ENCODE measurements at places on chromosomes 6 and 20. TPM values are rescaled to one million over a fixed set of nuclear protein-coding genes. Genes with fewer than 3 reads are reported as not detected.

DNA sequence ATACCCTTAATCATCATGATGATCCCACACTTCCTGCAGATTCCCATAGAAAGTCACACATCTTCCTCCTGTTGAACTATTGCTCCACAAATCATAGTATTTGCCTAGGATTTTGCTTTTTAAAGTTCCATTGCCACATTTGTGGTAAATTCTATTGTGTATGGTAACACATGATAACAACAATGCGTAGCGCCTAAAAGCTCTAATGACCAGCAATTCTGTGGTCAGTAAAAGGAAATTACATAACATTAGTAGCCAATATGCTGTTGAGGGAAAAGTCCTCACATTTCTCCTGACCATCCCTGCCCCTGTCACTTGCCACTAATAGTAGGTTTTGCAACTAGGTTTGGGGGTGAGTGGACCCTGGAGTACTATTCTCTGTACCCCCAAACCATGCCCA is 31.8 kb upstream of the PDE7B start:
- no peak for DNase-seq

DNA sequence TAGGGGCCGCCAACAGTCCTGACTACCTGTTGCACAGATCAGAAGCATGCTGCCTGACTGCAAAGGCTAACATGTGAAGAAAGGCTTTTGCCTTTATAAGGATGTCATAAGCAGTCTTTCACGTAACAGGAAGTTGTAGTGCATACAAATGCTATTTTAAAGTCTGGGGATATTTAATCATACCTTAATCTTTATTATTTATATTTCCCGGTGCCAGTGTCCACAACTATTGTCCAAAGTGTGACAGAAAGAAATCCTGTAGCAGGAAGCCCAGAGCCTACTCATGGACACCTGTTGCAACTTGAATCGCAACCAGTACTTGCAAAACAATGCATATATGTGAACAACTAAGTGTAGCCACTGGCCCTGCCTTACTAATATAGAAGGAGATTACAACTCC is 235.8 kb downstream of the ALDH8A1 start:
- DNase-seq = no peak

DNA sequence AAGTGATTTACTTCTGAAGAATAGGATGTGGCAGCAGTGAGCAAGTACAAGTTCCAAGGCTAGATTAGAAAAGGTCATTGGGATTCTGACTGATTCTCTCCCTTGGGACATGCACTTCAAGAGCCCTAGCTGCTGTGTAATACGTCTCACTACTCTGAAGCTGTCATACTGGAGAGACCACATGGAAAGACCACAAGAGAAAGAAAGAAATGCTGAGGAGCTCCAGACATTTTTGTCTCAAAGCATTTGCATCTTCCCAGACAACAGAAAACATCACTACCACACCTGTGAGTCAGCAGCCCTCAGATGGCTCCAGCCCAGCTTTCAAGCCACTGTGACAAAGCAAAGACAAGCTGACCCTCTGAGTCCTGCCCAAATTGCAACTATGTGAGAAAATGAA is 20.7 kb downstream of the TENT5A start:
- DNase-seq = no peak

DNA sequence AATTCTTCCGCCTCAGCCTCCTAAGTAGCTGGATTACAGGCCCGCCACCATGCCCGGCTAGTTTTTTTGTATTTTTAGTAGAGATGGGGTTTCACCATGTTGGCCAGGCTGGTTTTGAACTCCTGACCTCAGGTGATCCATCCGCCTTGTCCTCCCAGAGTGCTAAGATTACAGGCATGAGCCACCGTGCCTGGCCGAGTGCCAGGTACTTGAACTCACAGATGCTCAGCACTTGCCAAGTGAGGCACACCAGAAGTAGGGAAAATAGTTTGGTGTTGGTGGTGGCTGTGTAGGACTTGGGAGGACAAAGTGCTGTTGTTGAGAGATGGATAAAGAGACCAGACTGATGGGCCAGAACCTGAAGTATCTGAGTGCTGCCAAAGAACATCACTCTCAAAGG is 40.0 kb upstream of the MBOAT1 start:
- DNase-seq = no peak

GRCh38 chr6:62338477-62338876 is 52.5 kb upstream of the KHDRBS2 start:
- no peak for DNase-seq

GRCh38 chr6:34554291-34555006 is 1.7 kb downstream of the SPDEF start:
- no peak for DNase-seq

DNA sequence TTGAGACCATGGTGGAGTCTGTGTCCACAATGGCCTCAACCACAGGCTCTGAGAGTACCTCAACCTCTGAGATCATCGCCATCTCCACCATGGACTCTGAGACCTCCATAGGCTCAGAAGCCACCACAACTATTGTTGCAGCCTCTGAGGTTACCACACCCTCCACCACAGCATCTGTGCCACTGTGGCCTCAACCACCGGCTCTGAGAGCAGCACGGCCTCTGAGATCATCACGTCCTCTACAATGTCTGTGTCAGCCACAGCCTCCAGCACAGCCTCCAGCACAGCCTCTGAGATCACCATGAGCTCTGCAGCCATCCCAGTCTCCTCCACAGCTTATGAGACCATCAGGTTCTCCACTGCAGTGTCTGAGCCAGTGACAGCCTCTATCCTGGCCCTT is 19.4 kb upstream of the MUC21 start:
- no peak for DNase-seq

- peak; percentile 28 for DNase-seq
These were observed 101.3 kb downstream of the COL21A1 start for GRCh38 chr6:56146086-56146485.

DNA sequence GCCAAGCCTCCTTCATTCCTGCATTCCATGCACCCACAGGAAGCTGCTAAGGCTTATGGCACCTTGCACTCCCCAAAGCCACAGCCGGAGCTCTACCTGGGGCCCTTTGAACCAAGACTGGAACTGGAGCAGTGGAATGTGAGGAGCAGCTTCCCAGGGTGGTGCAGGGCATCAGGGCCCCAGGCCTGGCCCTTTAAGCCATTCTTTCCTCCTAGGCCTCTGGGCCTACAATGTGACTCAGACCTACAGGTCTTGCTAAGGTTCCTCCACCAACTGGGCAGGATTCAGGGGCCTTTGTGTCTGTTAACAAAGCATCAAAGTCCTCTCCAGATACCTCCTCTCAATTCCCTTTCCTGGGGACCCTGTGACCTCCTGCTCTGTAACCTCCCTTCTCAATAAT is 36.2 kb downstream of the SF3B5 start:
- DNase-seq = no peak

- no peak for DNase-seq
These were observed 33.3 kb upstream of the SYNDIG1 start for GRCh38 chr20:24436160-24436559.

DNA sequence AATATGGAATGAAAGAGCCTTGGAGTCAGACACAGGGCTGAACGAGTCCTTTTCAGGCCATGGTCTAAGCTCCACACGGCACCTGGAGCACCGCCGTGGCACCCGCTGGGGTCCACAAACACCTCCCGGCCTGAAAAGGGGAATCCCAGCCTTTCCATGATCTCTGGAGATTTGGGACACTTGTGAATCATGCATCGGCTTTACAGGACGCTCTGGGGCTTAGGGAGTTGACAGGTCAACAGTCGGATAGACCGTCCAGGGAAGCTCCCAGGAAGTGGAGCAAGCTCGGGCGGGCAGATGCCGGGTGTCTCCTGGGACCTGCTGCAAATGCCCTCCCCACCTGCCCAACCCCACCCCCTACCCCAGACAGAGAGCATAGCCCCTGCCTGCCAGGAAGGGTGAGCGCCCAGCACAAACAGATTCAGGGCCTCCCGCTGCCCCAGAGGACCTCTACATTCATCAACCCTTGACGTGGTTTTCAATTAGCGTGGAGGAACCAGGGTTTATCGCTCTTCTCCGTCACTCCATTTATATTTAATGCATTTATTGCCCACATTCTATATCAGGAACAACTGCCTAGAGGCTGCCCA is 53.6 kb downstream of the YTHDF1 start:
- DNase-seq = no peak

DNA sequence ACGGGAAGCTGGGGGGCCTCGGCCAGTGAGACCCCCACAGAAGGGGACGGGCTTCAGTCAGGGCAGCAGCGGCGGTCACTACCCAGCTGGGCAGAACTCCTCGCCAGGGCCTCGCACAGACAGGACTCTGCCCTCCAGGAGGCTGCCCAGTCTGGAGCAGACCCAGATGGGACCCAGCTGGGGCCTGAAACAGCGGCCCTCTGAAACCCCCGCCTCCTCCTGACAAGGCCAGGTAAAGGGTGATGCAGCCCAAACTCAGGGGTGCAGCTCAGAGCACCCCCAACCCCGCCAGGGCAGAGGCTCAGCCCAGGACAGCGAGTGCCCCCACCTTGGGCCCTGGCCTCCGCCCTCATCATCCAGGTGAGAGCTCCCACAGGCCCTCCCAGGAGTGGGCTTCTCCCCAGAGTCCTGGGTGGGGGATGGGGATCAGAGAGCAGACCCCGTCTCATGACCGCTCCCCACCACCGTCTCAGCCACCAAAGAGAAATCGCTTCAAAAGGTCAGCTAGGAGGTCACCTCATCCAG is 2.2 kb downstream of the EEF1A2 start:
- no peak for DNase-seq

DNA sequence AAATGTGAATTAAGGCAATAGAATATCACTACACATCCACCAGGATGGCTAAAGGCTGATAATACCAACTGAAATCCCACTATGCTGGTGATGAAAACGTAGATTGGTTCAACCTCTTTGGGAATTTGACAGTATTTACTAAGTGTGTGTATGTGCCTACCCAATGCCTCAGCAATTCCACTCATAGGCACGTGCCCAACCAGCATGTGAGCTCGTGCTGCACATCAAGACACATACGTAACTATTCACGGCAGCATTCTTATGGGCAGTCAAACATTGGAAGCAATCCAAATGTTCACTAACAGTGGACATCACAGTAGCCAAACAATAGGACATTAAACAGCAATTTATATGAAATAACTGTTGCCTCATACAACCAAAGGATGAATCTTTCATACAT is 15.7 kb upstream of the AFDN start:
- DNase-seq = no peak

DNA sequence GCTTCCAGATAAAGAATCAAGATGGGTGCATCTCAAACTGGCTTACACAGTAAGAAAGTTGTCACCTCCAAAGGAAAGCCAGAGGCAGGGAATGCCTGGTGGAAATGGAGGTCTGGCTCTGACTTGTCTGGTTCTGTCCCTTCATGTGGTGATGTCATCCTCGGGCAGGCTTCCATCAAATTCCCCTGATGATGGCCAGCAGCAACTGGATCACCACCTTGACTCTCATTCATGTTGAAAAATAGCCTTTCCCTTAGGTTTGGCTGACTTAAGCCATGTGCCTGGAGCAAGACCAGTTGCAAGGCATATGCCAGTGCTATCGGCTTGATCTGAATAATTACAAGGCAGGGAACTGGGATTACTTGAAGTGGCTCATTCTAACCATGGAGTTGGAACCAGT is 28.8 kb downstream of the IMPG1 start:
- DNase-seq = no peak

GRCh38 chr6:106370639-106371038 is 10.1 kb downstream of the CRYBG1 start:
- no peak for DNase-seq

DNA sequence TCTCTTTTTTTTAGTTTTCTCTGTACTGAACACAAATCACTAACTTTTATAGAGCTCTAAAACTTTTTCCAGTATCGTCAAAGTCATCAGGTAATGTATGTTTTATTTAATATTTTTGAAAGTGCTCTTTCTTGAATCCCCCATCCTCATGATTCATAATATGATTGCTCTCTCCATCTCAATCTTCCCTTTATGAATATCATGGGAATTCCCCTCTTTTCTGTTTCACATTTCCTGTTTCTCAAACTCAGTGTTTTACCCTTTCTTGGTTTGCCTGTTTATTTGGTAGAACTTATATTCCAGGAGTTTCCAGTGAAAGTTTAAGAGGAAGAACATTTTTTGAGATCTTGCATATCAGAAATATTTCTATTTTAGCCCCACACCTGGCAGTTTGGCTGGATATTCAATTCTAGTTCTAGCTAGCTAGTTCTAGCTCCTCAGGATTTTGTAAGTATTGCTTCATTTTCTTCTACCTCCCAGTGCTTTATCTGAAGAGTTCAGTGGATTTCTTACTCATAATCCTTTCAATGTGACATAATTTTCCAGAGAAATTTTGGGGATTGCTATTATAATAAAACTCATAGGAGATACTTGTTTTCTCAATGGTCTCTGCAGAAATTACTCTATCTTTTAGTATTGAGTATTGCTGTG is 6.1 kb upstream of the C6orf58 start:
- peak; percentile 34 for DNase-seq

GRCh38 chr6:89386917-89387491 is 25.1 kb downstream of the RRAGD start:
- DNase-seq = no peak

DNA sequence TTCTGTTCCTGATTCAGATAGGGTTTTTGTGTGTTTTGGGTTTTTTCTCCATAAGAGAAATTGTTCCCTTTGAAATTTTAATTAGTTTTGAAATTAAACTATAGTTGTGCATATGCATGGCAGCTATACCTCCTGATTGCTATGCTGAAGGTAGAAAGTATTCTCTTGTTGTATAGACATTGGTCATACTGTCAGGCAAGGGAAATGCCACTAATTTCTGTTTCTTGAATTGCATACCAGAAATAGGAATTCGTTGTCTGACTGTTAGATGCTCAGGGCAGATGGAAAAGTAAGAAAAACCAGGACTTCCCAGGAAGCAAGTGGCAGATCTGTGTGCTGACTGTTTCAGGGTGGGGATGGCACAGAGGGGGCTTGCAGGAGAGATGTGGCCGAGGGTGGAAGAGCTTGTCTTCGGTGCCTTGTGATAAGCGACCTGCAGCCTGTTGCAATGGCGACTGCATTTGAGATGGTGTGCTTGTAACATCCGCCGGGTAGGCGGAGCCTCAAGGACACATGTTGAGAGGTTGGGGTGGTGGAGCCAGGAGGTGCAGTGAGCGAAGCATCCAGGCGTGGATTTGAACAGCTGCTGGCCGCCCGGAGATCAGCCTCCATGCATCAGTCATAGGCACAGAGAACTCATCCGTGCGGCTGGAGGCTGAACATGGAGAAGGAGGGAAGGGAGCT is 42.8 kb downstream of the RREB1 start:
- DNase-seq = no peak

GRCh38 chr6:131998255-131998982 is 47.2 kb upstream of the CCN2 start:
- DNase-seq = peak; percentile 25

The SLC17A2 gene
- not detected for total RNA-seq

The SAMD3 gene
- 9.1 TPM for total RNA-seq

The ITPR3 gene
- total RNA-seq = 13.4 TPM

The CSTF1 gene
- 36.1 TPM for total RNA-seq

The CDSN gene
- not detected for total RNA-seq

The LY6G6D gene
- not detected for total RNA-seq

All from fibroblast of the aortic adventitia (primary cell).